ENCODE measurements at places on chromosomes 7 and 10. TPM values are rescaled to one million over a fixed set of nuclear protein-coding genes. Genes with fewer than 3 reads are reported as not detected.

GRCh38 chr10:129937351-129937751 lies 26.7 kb downstream of the EBF3 start:
- no peak for DNase-seq

DNA sequence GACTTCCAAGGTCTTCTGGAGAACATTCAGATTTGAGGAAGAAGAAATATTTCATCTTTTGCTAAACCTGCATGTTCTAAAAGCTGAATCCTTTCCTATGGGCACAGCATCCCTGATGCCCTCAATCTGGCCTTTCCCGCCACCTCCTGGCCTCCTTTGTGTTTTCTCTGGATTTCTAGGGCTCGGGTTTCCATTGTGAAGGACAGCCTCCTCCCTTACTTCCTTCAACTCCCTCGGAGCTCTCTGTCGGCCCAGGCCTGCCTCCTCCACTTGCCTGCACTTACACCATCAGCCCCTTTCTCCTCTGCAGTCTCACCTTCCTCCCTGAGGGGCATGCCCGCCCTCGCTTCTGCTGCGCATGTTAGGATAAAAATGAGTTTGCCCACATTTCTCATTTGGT lies 75.4 kb downstream of the WIPF3 start:
- no peak for DNase-seq

GRCh38 chr7:133047321-133047720 lies 34.6 kb downstream of the CHCHD3 start:
- DNase-seq, result no peak

GRCh38 chr10:102281102-102281487 lies 35.8 kb downstream of the GBF1 start:
- DNase-seq, result no peak

DNA sequence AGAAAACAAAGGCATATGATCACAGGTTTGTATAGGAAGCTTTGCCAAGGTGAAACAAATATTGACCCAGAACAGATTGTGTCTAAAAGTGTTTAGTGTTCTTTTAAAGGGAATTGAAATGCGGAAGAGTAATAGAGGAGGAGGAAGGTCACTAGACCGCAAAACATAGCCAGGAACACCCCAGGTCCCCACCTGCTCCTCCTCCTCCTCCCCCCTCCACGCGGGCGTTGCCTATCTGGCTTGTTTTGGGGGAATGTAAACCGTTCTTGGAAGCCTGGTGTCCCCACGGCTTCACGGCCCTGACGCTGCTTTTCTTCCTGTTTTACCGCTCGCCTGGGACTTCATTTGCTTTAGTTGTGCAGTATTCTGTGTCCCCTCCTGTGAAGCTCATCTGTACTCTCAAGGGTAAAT lies 81.0 kb upstream of the PFKP start:
- no peak for DNase-seq

GRCh38 chr7:150381096-150381495 lies 2.0 kb downstream of the ZNF775 start:
- DNase-seq, result no peak

DNA sequence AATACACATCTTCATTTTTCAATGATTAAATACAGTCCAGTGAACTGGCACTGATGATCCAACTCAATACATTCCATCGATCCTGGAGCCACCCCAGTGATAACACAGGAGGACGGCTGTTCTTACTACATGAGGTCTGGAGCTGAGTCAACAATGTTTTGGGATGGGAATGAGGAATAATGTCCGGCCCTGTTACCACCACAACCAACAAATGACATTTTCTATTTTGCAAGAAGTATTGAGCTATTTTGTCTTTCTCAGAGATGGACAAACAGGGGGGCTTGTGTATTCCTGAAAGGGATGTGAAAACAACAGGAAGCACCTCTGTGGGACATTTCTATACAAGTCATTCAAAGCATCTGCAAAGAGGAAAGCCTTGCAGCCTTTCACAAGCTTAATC lies 249.2 kb downstream of the PARD3 start:
- DNase-seq, result no peak

- DNase-seq, result no peak
Measured at GRCh38 chr7:130852867-130853266, 118.9 kb upstream of the KLF14 start.

DNA sequence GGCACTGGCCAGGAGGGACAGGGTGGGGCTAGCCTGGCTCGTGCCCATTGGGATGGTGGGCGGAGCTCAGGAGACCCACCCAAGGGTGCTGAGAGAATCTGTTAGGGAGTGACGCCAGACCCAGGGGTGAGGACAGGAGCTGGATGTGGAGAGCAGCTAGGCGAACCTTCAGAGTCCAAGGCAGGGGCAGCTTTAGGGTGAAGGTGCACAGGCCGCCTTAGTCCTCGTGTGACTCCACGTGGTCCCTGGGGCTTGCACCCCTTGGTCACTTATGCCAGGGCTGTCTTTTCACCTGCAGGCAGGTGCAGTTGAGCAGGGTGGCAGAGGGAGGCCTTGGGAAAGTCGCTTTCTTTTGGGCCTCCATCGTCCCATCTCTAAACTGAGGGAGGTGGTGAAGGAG lies 4.3 kb downstream of the RAMP3 start:
- no peak for DNase-seq

GRCh38 chr10:96470116-96470743 lies 43.5 kb downstream of the TLL2 start:
- DNase-seq, result no peak

The EPO gene
- total RNA-seq, result not detected

The COL17A1 gene
- total RNA-seq, result 202 TPM

The NUPR2 gene
- total RNA-seq, result not detected

The AKR1B15 gene
- 0.57 TPM for total RNA-seq

Data from esophagus squamous epithelium (tissue), 5 donors.